ENCODE measurements at places on chromosomes 6 and 20.
A peak's percentile ranks its signal among the peaks of the same experiment; 100 is the strongest.

GRCh38 chr6:15365273-15365687, 119.4 kb downstream of the JARID2 start:
- DNase-seq = peak; percentile 88

GRCh38 chr6:137227871-137228302, 8.7 kb upstream of the IFNGR1 start:
- DNase-seq = no peak

- no peak for DNase-seq
Measured at GRCh38 chr6:25138934-25139415, 140.2 kb upstream of the CARMIL1 start.

DNA sequence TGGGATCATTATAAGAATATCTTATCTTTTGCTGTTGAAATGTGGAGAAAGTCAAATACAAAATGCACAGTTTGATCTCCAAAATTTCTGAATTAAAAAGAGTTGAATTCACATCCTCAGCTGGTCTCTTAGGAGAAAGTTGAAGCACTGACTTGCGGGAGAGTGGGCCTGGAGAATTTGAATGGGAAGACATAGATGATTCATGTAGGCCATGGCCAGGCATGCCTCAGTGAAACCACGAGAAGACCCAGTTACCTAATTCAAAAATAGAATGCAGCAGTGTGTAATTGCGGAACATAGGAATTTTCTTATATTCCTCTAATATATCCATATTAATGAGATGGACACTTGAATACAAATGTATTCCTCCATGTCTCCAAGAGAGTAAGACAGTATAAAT, 53.0 kb upstream of the DTNBP1 start:
- DNase-seq = no peak

- peak; percentile 34 for DNase-seq
Measured at GRCh38 chr6:43798688-43799444, 28.9 kb downstream of the VEGFA start.

- DNase-seq = no peak
Measured at GRCh38 chr6:81340946-81341345, 411.5 kb downstream of the TENT5A start.

DNA sequence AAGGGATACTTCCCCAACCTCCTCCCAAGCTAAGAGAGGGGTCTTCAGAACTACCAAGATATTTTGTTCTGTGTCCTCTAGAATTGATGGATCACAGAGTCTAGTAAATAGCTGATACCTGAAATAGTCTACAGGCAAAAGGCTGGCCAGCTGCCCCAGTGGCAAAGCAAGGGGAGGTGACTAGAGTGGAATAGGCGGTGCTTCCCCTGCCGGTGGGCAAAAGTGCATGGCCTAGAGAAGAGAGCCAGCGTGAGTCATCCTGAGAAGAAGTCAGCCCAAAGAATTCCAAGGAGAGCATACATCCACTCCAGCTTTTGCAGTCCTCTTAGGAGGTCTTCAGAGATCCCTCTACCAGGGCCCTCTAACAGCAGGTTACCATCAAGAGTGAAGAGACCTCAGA, 14.7 kb downstream of the DPPA5 start:
- DNase-seq = no peak

GRCh38 chr6:24683297-24684296, 16.7 kb downstream of the ACOT13 start:
- DNase-seq = no peak

DNA sequence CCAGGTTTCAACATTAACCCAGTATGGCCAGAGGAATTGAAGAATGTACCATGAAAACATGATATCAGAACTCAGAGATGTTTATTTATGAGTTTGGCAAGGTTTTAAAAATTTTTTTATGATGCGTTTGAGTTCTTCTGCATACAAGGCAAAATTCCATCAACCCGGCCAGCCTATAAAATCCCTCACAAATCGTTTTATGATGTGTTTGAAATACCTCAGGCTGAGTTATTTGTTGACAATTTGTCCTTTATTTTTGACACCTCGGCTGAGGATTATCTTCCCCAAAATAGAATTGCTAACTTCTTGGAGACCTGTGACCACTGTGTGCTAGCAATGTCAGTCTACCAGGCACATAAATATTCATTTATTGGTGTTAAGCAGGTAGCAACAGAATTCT, 91.9 kb upstream of the SLC24A3 start:
- peak; percentile 24 for DNase-seq

DNA sequence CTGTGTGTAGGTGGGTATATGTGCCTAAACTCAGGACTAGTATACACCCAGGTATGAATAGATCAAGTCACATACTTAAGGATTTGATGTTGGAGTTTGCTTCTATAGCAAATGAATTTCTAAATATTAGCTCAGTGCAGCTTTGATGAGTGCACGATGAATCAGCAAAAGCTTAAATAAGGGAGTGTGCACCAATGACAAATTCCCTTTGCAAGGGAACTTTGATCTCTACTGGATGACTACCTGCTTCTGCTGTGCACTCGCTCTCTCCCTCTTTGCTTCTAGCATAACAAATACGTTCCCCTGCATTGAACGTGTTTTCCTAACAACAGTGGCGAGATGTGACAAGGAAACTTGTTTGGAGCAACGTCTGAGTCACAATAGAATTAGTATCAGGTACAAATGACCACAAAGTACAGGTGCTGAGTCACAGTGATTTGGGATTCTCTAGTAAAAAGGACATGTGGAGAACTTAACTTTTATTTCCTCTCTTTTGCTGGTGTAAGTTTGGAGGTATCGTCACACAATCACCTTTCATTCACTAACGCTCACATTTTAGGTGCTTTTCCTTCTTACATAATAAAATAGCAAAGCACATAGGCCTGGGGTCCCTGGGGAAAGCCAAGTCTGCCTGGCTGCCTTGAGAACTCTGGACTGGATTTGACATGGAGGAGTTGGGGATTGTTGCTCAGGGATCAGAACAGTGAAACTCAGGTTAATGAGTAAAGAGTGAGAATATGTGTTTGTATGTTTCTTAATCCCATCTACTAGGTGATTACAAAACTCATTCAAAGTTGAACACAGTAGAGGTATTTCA, 49.7 kb downstream of the KLHL31 start:
- no peak for DNase-seq

GRCh38 chr6:36032261-36032660, 4.7 kb downstream of the MAPK14 start:
- peak; percentile 35 for DNase-seq

GRCh38 chr6:80886475-80886874, 780.0 kb downstream of the BCKDHB start:
- DNase-seq = no peak

DNA sequence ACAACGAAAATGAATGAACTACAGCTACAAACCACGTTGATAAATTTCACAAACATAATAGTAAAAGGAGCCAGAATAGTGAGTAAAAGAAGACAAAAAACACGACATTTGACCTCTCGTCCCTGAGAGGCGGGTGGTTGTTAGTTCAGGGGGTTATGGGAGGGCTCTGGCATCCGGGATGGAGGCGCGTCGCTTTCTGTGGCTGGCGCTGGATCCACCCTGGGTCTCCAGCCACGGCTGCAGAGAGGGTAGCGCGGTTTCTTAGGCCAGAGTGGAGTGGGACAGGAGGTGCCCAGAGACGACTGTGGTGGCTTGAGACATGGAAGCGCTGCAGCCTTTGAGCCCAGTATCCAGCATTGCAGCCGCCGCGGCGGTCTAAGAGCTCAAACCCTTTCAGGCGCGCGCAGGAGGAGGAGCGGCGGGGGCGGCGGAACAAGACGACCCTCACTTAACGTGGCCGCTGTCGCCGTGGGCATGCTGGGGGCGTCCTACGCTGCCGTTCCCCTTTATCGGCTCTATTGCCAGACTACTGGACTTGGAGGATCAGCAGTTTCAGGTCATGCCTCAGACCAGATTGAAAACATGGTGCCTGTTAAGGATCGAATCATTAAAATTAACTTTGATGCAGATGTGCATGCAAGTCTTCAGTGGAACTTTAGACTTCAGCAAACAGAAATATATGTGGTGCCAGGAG, 3.7 kb upstream of the ZSCAN23 start:
- peak; percentile 2 for DNase-seq

GRCh38 chr6:87093199-87093598, 1.7 kb downstream of the CGA start:
- DNase-seq = no peak

- no peak for DNase-seq
Measured at GRCh38 chr6:107942142-107942541, 15.9 kb downstream of the SEC63 start.

DNA sequence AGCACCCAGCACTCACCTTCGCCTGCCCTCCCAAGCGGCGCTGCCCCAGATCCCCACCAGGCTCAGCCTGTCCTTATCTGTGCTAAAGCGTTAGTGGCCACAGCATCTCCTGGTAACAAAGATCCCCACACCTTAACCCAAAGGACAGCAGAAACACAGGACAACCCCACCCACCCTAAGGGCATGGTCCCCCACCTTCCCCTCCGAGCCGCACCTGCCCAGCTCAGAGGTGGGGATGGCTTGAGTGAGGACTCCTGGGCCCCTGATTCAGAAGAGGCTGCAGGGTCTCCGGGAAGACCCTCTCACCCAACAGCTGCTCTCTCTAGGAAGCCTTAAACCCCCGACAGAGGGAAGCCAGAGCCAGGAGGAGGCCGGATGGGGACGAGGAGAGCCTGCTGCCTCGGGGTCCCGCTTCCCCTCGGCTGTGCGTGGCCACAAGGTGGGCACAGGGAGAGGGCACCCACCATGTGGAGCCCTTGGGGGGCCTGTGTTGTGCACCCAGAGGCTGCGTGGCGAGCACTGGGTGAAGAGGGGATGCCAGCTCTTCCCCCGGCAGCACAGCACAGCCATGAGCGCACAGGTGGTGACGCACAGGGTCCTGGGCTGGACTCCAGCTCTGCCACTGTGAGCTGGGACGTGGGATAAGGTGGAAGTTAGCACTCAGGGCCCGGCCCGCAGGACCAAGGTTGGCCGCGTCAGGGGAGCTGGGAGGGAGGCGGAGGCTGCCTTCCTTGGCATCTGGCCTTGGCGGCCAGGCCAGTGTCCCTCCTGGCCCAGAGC, 31.9 kb upstream of the MRGBP start:
- no peak for DNase-seq

DNA sequence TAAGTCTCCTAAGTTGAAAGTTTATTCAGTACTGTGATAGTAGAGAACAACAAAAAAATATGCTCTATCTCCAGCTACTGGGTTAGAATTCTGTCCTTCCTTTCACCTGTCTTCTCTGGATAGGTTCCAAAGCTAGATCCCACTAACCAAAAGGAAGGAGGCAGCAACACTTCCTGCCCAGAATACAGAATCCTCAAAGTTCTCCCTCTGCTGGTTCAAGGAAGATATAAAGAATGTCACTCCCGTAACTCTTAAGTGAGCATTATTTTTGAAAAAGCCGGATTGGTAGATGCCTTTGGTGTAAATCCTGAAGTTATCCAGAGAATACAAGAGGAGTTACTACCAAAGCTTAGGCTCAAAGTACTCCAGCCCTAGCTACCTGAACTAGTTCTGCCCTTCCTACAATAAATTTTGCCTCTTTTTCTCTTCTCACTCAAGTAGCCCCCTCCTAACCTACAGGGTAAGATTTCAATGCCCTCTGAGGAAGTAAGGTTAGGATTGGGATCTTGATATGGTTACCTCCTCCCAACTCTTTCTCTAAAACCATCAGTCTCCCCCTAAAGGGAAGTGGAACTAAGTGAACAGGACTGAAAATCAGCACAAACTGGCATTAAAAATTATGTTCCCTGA, 26.0 kb upstream of the CRIP3 start:
- peak; percentile 78 for DNase-seq
